ENCODE measurements at places on chromosomes 7 and 10.

- DNase-seq, result no peak
These were observed 49.3 kb downstream of the PRKAG2 start for GRCh38 chr7:151827620-151828019.

DNA sequence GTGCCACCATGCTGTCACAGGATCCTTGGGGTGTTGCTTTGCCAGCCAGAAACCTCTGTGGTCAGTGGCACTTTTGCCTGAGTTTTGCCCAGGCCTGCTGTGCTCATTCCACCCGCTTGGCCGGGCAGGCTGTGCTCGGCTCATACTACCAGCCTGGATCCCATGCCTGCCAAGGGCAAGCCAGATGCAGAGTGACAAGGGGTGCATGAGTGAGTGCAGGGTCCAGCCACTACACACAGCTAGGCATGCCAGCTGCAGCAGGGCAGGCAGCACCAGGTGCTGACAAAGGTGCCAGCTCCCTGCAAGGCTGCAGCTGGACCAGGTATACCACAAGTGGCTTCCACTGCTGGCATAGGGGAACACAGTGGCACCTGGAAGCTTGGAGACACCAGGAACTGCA is 28.6 kb downstream of the C10orf67 start:
- DNase-seq, result no peak

DNA sequence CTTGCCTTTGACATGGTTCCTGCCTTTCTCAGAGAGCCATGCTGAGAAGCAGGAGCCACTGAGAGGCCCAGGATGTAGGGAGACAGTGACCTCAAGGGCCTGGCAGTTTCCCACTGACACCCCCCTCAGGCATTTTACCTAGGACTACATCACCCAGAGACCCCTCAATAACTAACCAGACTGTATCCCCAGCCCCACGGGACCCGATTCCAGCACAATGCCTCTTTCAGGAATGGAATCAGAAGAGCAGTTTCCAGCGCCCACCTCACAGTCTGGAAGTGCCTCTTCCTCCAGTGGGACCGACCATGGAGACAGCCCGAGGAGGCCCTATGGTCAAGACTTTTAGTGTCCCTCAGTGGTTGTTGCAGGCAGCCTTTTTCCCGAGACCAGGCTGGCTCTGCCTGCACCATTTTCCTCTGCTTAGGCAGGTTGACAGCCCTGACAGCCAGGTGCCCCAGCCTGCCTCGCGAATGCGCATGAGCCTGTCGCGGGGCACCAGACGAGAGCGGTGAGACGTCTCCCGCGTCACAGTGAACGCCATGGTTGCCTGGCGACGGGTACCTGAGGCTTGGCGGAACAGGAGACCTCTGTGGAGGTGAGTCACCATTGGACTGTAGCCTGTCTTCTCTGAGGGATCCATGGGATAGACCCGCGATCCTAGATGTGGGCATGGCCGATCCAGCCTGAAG is 28.4 kb upstream of the ZNF273 start:
- no peak for DNase-seq

GRCh38 chr10:80259405-80259871 is 30.0 kb downstream of the MAT1A start:
- no peak for DNase-seq

- DNase-seq, result no peak
These were observed 241.5 kb downstream of the WDR11 start for GRCh38 chr10:121092720-121093095.

DNA sequence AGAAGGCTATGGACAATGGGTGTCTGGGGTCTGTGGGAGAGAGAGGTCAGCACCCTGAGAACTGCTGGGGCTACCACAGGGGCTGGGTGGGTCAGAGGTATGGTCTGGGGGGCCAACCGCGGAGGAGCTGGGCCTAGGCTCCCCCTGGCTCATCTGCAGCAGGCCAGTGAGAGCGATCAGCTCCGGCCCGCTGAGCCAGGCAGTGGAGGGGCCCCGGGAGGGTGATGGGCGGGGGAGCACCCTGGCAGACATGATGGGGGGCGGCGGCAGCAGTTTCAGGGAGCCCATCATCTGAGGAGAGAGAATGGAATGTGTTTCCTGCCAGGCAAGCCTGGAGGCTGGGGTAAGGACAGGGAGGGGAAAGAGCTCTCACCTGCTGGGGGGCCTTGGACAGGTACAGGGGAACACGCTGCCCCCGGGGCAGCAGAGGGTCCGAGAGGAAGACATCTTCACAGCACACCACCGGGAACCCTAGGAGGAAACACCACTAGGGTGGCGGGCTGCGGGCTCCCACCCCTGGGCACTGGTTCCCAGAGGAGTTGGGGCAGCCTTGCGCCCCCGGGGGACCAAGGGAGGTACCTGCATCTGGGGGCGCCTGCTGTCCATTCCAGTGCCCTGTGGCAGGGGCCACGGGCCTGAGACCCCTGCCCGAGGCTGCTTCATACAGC is 1.3 kb downstream of the SAP25 start:
- no peak for DNase-seq

- peak; percentile 21 for DNase-seq
These were observed 248.9 kb downstream of the COBL start for GRCh38 chr7:51067757-51068156.

GRCh38 chr7:95440394-95441038 is 5.7 kb upstream of the PON2 start:
- no peak for DNase-seq

DNA sequence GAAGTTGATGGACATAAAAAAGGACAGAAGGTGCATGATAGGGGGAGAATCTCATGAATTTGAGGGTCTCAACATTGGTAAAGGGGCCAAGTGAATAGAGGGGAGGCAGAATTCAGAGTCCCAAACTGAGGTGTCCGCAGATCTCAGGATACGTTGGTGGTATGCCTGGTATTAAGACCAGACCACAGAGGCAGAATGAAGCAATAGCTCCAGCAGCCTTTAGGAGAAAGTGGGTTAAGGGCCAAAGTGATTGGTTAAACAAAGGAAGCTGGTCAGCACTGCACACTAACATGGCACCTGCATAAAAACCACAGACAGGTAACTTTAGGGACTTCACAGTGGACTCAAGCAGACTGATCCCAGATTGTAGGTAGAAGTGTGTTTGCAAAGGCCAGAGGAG is 37.5 kb downstream of the MEST start:
- DNase-seq, result no peak

DNA sequence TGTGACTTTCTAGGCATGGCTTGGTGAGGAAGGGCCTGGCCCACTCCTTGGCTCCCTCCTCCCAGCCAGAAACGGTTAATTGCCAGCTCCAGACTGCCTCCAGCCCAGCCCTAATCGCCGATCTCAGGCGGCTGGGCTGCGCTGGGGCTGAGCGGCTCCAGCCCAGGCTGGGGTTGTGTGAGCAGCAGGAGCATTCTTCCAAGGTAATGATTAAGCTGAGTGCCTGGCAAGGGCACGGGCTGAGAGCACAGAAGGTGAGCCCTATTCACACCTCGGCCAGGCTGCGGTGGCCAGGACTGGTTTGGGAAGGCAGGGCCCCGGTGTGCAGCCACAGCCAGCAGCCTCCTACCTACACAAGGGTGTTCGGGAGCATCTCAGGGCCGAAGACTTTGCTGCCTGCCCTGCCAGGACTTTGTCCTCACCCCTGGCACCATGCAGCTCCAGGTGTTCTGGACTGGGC is at the start of gene TMEM72:
TMEM72 (plus strand) TSS at position 257 of the 460 bp plus-strand sequence; CDS start at position 433, 176 bp downstream.
- no peak for DNase-seq

DNA sequence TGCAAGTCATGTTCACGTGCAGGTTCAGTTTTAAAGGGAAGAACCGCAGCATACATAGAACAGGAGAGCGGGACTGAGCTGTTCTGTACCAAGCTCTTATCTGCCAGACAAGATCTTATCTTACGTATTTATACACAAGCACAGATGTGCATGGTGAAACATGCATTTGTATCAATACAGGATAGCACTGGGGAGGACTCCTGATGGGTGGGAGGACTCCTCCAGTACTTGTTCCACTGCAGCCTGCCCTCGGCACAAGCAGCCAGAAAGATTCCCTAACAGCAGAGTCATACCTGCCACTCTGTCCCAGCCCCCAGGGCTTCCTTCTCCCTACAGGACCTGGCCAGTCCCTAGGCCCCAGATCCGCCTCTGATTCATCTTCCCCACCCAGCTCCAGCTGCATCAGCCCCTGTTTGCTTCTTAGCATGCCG is 13.2 kb upstream of the PRKCQ start:
- DNase-seq, result no peak

- DNase-seq, result no peak
These were observed 3.7 kb downstream of the NOD1 start for GRCh38 chr7:30474893-30475292.

DNA sequence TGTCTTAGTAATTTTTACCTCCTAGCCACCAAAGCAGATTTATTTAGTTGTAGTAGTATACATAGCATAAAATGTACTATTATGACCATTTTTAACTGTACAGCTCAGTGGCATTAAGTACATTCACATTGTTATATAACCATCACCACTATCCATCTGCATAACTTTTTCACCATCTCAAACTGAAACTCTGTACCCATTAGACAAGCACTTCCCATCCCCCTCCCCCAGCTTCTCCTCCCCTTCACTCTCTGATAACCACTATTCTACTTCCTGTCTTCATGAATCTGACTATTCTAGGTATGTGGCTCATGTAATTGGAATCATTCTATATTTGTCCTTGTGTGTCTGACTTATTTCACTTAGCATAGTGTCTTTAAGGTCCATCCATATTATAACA is 71.9 kb downstream of the MRPL32 start:
- DNase-seq, result no peak

DNA sequence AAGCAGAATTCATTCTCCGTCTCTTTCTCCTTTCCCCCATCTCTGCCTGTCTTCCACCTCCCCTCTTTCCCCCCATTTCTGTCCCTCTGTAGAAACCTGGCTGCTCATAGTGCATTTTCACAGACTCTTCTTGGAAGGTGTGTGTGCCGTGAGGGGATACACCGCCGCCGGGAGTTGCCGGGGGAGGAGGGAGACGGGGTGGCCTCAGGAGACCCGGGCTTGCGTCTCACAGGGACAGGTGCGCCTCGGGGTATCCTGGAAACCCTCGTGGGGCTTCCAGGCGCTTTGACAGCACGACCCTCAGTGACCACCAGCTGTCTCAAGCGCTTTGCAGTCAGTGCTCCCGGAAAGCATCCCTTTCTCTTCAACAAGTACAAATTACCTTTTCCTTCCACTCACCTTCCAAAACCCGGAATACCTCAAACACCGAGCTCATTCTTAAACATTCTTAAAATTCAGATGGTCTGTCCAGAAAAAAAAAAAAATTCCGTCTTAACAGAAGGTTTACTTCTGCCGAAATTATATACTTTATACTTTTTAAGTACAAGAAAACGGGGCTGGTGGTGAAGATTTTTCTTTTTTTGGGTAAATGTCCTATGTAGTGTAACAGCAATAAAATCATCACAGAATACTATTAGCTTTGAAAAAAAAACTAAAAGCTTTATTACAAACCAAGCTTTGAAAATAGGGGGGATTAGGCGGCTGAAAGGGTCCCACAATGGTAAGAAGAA is 8.2 kb downstream of the EMX2 start:
- no peak for DNase-seq

DNA sequence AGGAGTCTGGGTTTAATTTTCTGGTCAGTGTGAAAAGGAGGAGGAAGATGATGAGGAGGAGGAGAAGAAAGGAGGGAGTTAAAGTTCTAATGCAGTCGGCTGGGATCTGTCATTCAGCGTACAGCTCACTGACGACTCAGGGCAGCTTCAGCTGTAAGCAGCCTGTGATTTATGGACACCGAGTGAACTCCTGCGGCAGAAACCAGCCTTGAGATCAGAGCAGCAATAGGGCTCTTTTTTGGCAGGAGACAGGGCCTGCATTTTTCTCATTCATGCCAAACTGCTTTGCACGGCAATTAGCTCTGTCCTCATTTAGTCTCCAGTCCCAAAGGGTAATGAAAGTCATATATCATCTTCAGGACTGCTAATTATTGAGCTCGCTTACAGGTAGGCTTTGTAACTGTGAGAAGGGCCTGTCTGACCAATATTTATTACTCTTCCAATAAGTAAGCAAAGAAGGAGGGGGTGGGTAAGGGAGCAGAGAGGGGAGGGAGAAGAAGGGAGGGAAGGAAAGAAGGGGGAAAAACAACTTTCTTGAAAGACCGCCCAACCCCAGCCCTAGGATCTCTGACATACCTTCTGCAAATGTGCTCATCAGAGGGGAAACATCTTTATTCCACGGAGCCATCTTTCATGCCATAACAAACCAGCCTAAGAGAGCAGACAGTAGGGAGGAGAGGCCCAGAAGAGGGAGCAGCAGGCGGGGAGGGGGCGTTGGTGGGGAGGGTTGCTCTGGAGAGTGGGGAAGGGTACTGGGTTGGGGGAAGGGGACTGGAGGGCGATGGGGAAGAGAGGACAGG is 48.1 kb upstream of the COMTD1 start:
- no peak for DNase-seq

GRCh38 chr10:71598621-71599055 is 120.9 kb downstream of the C10orf105 start:
- no peak for DNase-seq

DNA sequence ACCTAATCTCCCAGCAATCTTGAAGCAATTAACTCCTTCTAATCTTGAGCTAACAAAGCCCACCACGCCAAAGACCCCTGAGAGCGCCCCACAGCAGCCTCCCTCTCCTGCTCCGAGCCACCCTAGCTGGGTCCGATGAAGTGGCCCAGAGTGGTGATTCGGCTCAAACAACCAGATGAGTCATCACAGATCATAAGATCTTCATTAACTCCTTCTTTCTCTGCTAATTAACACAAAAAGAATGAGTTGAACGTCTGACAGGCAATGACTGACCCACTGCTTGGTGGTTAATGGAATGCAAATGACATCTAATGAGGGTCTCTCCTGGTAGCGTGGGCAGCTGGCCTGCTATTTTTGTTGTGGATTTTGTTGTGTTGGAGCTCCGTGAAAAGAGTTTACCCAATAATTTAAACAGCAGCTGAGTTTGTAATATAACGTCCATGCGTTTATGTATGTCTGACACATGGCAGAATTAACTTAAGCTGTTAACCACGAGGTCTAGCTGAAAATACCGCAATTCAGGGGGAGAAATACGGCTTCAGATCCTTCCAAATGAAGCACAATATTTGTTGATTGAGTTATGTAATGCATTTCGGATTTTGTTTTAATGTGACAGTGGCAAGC is 161.4 kb downstream of the RAB11FIP2 start:
- no peak for DNase-seq

DNA sequence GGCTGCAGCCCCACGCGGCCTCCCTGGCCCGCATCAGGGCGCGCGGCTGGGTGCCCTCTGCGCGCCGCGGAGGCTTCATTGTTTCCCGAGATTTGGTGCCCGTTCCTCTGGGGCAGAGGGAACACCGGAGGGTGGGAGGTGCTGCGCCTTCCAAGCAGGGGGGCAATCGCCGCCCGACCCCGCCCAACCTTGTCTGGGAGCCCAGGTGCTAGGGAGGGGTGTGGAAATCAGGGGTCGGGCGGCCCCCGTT is 1.0 kb upstream of the NRP1 start:
- no peak for DNase-seq

All from stimulated activated CD4-positive, alpha-beta T cell treated with anti-CD3 and anti-CD28 coated beads, Interleukin-1b, Interleukin-23, amount 100 ng/mL, for 1 hour (primary cell).